GM23248 (cell line): ENCODE measurements at places on chromosomes 4 and X. TPM values are rescaled to one million over a fixed set of nuclear protein-coding genes. Genes with fewer than 3 reads are reported as not detected.

Gene C4orf46
- 13.3 and 14.1 TPM in 2 replicates for polyA plus RNA-seq

Gene SLC49A3
- 5.2 and 5.3 TPM in 2 replicates for polyA plus RNA-seq

Gene GABRE
- polyA plus RNA-seq: 13.0 and 19.4 TPM in 2 replicates

Gene PPP1R3F
- polyA plus RNA-seq: 4.4 and 5.7 TPM in 2 replicates
